ENCODE measurements at places on chromosomes 7 and 10. TPM values are rescaled to one million over a fixed set of nuclear protein-coding genes. Genes with fewer than 3 reads are reported as not detected.

Gene SNX10
- total RNA-seq: 10.1 TPM

Gene SEMA3C
- 0.93 TPM for total RNA-seq

DNA sequence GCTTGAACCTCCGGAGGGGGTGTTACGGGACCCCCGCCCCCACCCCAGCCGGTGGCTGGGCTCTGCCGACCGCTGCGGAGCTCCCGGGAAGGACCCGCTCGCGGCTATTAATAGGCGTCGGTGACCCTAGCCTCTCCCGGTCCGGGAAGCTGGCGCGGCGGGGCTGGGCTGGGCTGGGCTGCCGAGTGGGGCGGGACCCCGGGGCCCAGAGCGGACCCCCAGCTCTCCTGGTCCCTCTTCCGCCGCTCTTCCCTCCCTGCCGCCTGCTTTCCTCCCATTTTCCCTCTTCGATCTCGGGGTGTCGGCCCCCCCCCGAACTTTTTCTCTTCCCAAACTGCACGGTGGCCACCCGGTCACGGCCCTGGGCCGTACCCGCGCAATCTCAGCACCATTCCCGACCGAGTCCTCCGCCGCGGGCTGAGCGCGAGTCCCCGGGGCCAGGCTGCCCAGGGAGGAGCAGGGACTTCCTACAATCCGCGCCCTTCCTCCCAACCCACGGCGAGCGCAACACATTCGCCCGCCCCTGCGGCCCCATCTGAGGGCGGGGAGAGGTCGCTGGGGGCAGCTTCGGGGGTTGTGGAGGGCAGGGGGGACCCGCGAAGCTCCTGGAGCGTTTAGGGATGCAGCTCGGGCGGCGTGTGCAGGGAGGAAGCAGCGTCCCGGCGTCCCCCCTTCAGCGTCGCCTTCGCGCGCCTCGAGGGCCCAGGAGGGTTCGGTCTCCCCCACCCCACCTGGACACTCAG, 3.1 kb upstream of the ELFN1 start:
- H3K36me3 ChIP-seq: no peaks in the 10 kb centered on the region
- no peaks in the 10 kb centered on the region for H3K27me3 ChIP-seq
- peak; percentile 55 for DNase-seq
- H3K4me3 ChIP-seq: peak overlapping the region; percentile 52
- peaks cover 2% of the 10 kb centered on the region for H3K4me1 ChIP-seq
- peak overlapping the region; percentile 47 for H3K27ac ChIP-seq

GRCh38 chr7:133026210-133026859, 55.6 kb downstream of the CHCHD3 start:
- DNase-seq: no peak
- H3K27me3 ChIP-seq: no peaks in the 10 kb centered on the region
- no peak overlapping the region for H3K4me3 ChIP-seq
- no peaks in the 10 kb centered on the region for H3K36me3 ChIP-seq

DNA sequence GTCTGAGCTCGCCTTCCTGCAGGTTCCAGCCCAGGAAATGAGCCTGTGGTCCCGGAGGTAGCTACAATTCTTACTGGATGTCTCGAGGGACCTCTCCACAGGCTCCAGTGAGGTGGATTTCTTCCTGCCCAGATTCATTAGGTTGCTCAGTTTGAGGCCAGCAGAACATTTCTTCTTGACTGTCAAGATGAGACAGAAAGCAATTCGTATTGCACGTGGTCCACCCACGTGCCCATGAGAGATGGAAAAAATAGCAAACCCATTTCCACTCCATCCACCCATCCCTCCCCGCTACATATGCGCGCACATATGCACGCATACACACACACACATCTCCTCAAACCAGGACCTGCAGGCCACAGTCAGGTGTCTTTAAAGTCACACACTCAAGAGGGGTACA, 68.7 kb downstream of the VWA2 start:
- no peaks in the 10 kb centered on the region for H3K4me1 ChIP-seq
- H3K27me3 ChIP-seq: no peaks in the 10 kb centered on the region
- DNase-seq: no peak
- H3K4me3 ChIP-seq: no peak overlapping the region

DNA sequence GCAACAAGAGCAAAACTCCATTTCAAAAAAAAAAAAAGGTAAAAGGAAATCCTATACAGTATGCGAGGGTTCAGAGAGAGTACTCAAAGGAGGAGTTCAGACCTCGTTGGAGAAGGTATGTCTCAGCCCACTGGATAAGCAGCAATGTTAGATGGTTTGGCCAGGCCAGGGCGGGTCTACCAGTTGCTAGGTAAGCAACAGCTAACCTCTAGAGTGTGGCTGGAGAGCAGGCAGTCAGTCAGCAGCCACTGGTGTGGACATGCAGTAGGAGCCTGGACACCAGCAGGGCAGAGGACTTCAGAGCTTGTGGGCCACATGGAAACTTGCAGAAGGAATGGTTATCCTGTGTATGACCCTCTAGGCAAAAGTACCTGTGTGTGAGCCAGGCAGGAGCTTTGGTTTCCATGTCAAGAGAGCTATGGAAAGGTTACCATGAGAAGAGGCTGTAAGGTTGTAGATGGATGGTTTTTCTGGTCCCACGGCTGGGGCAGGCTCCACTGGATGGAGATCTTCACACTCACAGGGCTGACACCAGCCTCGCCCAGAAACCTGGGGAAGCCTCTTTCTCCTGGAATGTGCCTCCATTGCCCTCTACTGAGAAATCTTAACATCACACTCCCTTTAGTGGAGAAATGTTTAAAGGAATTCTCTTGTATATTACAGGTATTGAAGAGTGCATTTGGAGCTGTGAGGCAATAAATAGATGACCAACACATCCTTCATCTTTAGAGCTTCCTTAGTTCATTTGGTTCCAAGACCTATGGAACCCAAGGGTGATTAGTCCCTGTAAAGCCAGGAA, 63.6 kb downstream of the CCDC186 start:
- H3K36me3 ChIP-seq: no peaks in the 10 kb centered on the region
- no peaks in the 10 kb centered on the region for H3K4me1 ChIP-seq
- no peak for DNase-seq
- H3K27me3 ChIP-seq: no peaks in the 10 kb centered on the region

- H3K27ac ChIP-seq: no peak overlapping the region
- no peaks in the 10 kb centered on the region for H3K4me1 ChIP-seq
- DNase-seq: no peak
- H3K4me3 ChIP-seq: no peak overlapping the region
- no peaks in the 10 kb centered on the region for H3K27me3 ChIP-seq
Measured at GRCh38 chr7:26618449-26618848, 245.9 kb downstream of the SKAP2 start.

DNA sequence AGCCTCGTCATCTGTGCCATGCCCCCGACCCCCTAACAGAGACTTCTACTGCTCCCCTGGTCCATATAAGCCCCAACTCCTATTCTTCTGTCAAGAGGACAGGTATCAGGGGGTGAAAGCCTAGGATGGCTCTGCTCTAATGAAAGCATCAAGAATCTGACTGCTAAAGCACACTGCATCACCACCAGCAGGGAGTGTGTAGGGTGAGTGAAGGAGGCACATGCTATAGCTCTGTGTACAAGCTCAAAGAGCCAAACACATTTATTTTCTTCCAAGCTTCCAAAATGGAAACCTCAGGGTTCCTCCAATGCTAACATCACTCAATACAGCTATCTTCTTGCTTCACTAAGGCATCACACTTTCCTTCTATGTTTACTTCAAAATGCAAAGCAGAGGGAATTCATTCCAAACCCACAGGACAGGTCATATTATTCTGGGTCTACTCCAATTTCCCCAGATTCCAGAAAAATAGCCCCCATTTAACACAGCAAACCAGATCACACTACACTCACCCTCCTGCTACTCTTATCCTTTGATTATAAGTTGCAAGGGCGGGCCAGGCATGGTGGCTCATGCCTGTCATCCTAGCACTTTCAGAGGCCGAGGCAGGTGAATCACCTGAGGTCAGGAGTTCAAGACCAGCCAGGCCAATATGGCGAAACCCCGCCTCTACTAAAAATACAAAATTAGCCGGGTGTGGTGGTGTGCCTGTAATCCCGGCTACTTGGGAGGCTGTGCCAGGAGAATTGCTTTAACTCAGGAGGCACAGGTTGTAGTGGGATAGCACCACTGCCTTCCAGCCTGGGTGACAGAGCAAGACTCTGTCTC, 36.6 kb downstream of the RHEB start:
- H3K4me1 ChIP-seq: no peaks in the 10 kb centered on the region
- no peaks in the 10 kb centered on the region for H3K27me3 ChIP-seq
- no peak overlapping the region for H3K4me3 ChIP-seq
- peaks cover 6% of the 10 kb centered on the region for H3K36me3 ChIP-seq
- DNase-seq: no peak

- no peaks in the 10 kb centered on the region for H3K4me1 ChIP-seq
- no peak overlapping the region for H3K27ac ChIP-seq
- no peaks in the 10 kb centered on the region for H3K36me3 ChIP-seq
- no peak overlapping the region for H3K4me3 ChIP-seq
- DNase-seq: no peak
- H3K27me3 ChIP-seq: no peaks in the 10 kb centered on the region
Measured at GRCh38 chr7:37771342-37771741, 77.1 kb upstream of the NME8 start.

DNA sequence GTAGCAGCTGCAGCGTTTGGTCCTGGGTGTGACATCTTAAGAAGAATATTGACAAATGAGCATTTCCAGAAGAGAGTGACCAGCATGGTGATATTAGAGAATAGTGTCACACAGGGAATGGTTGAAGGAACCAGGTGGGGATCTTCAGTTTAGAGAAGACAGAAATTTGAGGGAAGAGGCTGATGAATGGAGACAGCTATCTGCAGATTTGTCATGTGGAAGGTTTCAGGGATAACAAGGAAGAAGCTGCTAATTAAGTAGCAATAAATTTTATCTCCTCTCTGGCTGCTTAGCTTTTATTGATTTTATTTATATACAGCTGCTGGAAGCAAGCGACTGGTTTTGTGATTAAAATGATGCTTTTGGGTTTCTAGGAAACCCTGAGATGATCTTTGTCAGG, 26.0 kb downstream of the SDK1 start:
- no peaks in the 10 kb centered on the region for H3K36me3 ChIP-seq
- H3K4me3 ChIP-seq: no peak overlapping the region
- H3K4me1 ChIP-seq: no peaks in the 10 kb centered on the region

DNA sequence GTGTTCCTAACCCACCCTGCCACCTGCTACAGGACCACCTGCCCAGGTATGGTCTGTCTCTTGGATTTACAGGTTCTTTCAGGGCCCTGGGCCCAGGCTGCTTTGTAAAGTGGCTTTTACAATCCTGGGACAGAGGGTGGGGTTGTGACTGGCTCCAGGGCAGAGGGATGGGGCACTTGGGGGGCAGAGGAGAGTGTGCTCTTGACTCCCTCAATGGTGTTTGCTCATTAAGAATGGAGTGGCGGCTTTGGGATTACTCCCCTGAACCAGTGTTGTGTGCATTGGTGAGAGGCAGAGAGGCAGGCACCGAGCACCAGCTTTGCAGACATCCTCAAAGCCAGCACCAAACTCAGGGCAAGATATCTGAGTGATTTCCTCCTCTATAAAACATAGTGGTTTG, 43.5 kb downstream of the VWA2 start:
- H3K27me3 ChIP-seq: no peaks in the 10 kb centered on the region
- no peak for DNase-seq
- H3K4me1 ChIP-seq: no peaks in the 10 kb centered on the region
- H3K27ac ChIP-seq: no peak overlapping the region
- H3K4me3 ChIP-seq: no peak overlapping the region
- no peaks in the 10 kb centered on the region for H3K36me3 ChIP-seq

GRCh38 chr10:5071411-5072198, 22.6 kb upstream of the AKR1C3 start:
- no peaks in the 10 kb centered on the region for H3K36me3 ChIP-seq
- no peaks in the 10 kb centered on the region for H3K4me1 ChIP-seq
- H3K4me3 ChIP-seq: no peak overlapping the region
- H3K27ac ChIP-seq: peak overlapping the region; percentile 77

- H3K4me1 ChIP-seq: no peaks in the 10 kb centered on the region
- H3K27ac ChIP-seq: peak overlapping the region; percentile 20
- H3K36me3 ChIP-seq: no peaks in the 10 kb centered on the region
- peak overlapping the region; percentile 4 for H3K4me3 ChIP-seq
- no peaks in the 10 kb centered on the region for H3K27me3 ChIP-seq
Measured at GRCh38 chr10:19638182-19638895, 177.9 kb upstream of the PLXDC2 start.

Gene GALNT17
- total RNA-seq: 0.06 TPM

Gene TRIL
- 0.15 TPM for total RNA-seq

DNA sequence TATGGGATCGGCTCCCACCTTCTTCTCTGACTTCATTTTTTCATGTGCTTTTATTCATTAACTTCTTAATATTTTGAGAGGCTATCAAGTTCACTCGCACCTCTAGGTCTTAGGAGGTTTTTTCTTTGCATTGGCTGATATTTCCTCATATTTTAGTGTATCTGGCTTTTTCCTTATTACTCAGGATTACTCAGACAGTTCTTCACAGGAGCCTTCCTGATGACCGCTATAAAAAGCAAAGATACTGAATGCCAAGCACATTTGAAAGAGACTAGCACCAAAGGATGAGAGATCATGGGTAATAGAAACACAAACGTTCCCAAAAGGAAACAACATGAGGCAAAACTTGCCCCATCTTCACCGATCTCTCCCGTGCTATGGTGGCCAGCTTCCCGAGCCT, 409.2 kb upstream of the KLF6 start:
- H3K4me3 ChIP-seq: no peak overlapping the region
- no peak for DNase-seq
- no peaks in the 10 kb centered on the region for H3K27me3 ChIP-seq

DNA sequence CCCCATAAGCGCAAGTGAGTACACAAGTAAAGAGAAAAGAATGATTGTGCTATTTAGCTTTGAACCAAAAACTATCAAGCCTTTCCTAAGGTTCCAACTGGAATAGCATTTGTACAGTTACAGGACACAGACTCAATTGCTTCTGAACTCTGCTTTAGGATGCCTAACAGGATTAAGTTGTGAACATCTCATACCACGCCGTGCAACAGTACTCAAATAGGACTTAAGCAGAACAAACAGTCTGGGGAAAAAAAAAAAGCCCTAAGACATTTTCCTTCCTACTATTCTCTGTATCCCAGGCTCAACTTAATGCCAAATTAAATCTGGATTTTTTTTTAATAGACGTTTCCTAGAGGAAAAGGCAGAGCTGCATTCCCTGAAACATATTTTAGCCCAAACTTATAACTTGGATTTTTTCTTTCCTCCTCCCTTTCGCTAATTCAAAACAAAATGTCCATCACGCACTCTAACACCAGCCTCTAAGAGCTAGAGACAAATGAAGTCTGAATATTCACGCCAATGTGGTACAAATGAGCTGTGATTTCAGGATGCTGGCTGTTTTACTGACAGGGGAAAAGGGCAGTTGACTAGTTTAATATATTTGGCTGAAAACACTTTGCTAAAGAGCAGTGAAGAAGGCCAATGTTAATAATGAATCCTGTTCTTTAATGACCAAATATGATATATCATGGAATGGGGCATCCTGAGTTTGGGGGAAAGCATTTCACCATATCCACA, 68.6 kb downstream of the CALD1 start:
- DNase-seq: no peak
- no peak overlapping the region for H3K4me3 ChIP-seq
- no peak overlapping the region for H3K27ac ChIP-seq

Gene CRYGN
- total RNA-seq: not detected

Gene NACAD
- not detected for total RNA-seq
